ENCODE measurements at places on chromosomes 5 and 9.

DNA sequence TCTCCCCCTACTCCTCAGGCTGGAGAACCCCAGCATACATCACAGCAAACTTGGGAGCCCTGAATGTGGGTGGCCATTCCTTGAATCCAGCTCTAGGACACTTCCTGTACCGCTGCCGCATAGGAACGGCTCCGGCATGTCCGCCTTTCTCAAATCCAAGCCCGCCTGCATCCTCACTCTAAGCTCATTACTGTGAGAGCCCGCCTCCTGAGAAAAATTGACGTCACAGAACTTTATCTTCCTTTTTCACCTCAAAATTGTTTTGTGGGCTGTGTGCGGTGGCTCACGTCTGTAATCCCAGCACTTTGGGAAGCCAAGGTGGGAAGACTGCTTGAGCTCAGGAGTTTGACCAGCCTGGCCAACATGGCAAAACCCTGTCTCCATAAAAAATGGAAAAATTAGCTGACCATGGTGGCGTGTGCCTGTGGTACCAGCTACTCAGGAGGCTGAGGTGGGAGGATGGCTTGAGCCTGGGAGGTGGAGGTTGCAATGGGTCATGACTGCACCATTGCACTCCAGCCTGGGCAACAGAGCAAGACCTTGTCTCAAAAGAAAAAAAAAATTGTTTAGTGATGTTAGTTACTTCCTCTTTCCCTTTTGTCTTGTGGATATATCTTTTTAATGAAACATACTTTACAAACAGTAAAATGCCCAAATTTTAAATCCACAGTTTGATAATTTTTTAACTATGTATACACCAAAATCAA is 22.8 kb downstream of the RNF44 start:
- DNase-seq: no peak

DNA sequence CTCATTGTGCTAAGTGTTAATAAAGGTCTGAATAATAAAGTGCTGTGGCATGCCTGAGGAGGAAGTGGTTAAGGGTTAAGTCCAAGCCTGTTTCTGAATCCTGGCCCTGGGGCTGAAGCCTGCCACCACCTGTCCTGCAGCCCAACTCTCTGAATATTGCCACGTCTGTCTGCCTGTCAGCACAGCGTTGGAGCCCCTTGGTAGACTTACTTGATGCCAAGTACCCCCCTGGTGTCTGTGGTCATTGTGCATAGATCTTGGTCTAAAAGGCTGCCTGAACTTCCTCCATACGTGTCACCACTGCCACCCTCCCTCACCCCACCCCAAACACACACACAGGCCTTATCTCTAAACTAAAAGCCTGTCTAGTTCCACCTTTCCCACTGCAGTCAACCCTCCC is 35.4 kb upstream of the SLC2A8 start:
- DNase-seq: no peak

DNA sequence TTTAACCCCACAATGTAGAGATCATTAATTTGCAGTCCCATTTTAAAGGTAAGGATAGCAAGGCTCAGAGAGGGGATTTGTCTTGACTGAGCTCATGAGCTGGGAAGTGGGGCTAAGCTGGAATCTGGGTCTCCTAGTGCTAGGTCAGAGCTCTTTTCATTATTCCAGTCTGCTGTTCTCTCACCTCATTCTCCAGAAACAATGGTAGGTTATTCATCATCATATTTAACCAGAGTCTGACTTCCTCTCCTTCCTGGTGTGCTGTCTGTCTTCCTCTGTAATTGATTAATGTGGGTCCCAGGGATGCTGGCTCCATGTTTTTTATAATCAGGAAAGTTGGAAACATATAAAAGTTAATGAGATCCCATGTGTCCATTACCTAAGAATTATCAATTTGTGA is 20.6 kb downstream of the C9orf43 start:
- no peak for DNase-seq

GRCh38 chr5:5135957-5136676 is 4.0 kb upstream of the ADAMTS16 start:
- DNase-seq: no peak

- no peak for DNase-seq
Observed at GRCh38 chr5:41102341-41102740, 31.2 kb upstream of the MROH2B start.

GRCh38 chr5:85868070-85868469 is 749.7 kb upstream of the COX7C start:
- DNase-seq: no peak

GRCh38 chr9:110874963-110875674 is 163.2 kb downstream of the LPAR1 start:
- DNase-seq: no peak

- peak; percentile 40 for DNase-seq
Observed at GRCh38 chr5:159133041-159133741, 33.5 kb upstream of the EBF1 start.

DNA sequence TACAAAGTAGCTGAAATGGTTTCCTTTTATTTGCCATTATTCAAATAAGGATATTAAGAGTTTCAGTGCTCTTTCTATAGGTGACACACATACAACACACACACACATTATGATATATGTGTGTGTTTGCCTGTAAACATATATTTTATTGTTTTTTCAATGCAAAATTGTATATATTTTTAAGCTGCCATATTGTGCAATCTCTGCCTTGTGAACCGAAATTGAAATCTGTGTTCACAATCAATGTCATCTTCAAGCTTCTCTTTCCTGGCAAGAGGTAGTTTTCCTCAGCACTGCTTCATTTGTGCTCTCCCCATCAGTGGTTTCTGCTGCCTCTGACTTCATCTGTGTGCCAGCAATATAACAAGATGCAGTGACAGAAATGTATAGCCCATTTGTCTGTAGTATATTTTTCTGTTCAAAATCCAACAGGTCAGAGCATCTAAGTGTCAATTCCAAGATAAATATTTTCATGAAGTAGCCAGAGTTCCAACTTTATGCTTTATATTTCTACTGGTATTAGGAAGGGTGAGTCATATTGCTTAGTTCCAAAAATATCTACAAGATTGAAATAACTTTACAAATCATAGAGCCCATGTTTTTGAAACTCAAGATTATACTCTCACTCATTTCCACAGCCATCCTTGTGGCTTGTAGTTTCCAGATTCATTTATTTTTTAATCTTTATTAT is 1704.8 kb upstream of the CDH9 start:
- no peak for DNase-seq

DNA sequence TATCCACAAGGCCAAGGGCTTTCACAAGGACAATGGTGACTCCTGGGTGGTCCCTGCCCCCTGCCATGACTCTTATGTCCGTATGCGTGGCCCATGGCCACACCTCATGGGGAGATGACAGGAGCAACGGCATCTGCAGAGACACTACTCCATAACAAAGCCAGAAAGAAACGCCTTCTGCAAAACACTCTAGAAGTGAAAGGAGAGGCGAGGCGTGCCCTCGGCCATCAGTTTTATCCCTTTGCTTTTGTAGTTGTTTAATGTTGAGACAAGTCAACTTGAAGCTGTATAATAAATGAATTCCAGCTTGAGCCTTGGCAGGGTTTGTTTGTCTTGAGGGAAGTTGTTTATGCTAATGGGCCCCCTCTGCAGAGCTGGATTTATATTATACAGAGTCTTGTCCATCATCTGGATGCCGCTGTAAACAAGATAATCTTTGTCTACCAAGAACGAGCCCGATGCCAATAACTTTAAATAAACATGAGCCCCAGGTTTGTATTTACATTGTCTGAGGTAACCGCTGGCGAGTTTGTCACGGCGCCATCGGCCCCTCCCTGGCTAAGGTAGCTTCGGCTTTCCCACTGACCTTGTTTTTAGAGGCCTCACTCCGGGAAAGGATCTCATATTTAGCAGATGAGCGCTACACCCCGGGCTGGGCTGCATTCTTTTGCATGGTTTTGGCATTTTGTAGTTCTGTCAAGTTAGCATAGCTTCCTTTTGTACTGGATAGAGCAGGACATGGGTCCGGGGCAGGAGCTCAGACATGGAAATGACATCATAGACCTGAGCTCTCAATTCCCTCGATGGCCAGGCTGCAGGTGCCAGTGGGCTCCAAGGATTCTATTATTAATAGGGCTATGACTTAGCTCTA is 165.3 kb downstream of the ERCC6L2 start:
- no peak for DNase-seq

- no peak for DNase-seq
Observed at GRCh38 chr5:138975098-138975847, 100.1 kb upstream of the LRRTM2 start.

Data from AG04449 (cell line).